Activated naive CD4-positive, alpha-beta T cell treated with Interleukin-2 at 50 U/mL for 16 hours (primary cell): ENCODE measurements at places on chromosomes 11 and 22.

DNA sequence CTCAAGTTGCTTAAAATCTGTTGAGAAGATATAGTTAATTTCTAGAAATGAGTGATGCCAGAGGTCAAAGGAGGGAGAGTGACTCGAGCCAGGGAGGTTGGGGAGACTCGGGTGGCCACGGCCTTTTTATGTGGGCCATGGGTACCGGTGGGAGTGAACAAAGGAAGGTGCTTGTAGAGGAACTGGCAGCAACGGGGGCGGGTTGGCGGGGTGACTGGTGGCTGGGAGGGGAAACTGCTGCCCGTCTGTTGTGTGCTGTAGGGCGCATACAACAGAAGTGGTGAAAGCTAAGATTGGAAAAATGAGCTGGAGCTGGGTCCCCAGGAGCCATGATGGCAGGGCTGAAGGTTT, 5.4 kb downstream of the DAGLA start:
- peak; percentile 23 for DNase-seq

DNA sequence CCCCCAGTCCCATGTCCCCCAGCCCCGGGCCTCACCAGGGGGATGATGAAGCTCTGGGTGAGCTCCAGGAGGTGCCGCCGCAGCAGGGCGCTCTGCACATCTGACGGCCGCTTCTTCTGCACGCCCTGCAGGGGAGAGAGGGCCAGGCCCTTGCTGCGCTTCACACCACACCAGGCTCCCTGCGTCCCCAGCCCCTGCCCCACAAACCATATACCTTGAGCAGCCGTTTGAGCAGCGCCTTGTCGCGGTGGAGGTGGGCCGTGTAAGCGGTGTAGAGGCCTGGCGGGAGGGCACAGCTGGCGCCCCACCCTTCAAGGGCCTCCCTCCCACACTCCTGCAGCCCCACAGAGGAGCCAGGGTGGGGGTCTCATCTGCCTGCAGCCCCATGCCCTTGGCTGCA, 6.2 kb upstream of the PLXNB2 start:
- no peak for DNase-seq

DNA sequence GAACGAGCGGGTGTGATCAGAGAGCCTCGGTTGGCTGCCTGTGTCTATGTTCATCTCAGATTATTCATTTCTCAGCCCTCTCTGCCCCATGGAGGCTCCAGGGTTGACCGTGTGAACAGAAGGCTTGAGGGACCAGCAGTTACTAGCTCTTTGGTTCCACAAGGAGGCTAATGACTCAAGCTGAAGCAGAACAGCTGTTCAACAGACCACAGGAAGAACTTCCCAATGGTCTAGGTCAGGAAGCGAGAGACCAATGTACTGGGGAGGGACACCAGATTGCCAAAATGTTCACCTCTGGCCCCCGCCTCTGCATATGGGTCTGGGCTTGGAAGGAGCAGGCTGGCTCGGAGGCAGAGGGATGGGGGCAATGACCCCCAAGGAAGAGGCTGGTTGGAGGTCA, 14.7 kb upstream of the PDE2A start:
- DNase-seq = no peak

DNA sequence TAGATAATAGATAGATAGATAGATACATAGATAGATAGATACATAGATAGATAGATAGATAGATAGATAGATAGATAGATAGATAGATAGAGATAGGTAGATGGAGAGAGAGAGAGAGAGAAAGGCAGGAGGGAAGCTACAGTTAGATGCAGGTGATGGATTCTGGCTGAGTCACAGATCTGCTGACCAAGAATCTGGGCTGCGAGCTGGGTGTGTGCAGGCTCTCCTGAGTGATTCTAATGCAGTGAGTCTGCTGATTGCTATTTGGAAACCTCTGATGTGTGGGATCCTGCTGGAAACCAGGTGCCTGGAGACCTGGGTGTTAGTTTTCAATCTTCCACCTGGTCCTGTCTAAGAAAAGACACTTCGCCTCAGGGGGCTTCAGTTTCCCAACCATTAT, 1441.8 kb downstream of the TBC1D22A start:
- no peak for DNase-seq

GRCh38 chr22:16783930-16784354, 41.3 kb downstream of the XKR3 start:
- DNase-seq = no peak

- DNase-seq = no peak
Measured at GRCh38 chr11:128029219-128029722, 558.1 kb downstream of the ETS1 start.

DNA sequence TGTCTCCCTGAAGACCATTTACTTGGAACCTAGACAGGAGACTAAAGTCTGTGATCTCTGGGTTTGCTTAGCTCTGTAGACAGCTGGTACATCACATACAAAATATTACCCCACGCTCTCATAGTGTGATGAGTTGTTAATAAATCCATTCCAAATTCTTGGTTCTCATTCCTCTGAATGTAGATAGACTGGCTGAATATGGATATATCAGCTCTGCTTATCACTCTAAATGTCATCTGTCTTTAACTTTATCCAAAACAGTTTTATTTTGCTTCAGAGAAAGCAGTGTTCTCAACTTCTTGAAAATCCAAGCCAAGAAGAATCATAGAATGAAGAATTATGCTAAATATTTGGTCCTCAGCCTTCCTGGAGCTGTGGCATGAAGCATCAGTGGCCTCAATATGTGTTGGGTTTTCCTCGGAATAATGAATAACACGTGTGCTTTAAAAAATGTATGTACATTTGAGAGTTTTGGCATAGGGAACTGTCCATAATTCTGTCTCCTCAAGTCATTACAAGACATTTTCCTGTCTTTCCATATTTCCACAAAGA, 10.5 kb upstream of the LDLRAD3 start:
- DNase-seq = no peak

GRCh38 chr11:107780775-107781174, 68.9 kb upstream of the SLN start:
- no peak for DNase-seq

- no peak for DNase-seq
Measured at GRCh38 chr11:7572001-7572712, 58.4 kb downstream of the PPFIBP2 start.

GRCh38 chr11:82676483-82677094, 57.1 kb downstream of the FAM181B start:
- DNase-seq = no peak

- DNase-seq = no peak
Measured at GRCh38 chr22:46256358-46256958, 6.4 kb upstream of the CDPF1 start.

GRCh38 chr22:40028098-40028425, 33.3 kb downstream of the FAM83F start:
- DNase-seq = no peak

DNA sequence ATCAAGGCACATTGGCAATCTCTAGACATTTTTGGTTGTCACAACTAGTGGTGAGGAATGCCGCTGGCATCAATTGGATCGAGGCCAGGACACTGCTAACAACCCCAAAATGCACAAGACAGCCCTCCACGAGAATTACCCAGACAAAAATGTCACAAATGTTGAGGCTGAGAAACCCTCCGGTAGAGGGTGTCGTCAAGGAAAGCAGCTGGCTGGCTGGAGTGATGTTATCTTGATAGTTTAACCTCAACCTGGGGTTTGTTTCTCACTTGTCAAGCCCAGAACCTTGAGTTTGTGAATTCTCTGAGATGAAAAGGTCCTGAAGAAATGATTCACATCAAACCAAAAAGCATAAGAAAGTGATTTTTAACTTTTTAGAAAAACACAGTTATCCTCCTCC, 21.1 kb upstream of the TMPRSS13 start:
- peak; percentile 55 for DNase-seq

- peak; percentile 41 for DNase-seq
Measured at GRCh38 chr22:19874307-19875060, 19.8 kb upstream of the GNB1L start.

DNA sequence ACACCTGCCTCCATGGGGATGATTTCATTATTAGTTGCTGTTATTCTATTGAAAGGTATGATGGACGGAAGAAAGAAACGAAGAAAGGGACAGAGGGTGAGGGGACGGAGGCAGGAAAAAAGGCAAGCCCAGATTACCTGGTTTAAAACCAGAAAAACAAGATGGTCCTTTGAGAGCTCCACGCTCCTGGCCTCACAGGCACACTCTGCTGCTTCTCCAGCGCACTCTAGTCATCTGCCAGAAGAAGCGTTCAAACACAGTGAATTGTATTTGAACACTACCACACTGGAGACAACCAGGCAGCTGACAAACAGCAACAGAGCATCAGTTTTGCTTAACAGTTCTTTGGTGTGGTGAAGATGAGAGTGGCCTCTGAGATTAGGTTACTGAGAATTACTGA, 216.9 kb downstream of the CADM1 start:
- DNase-seq = no peak

- no peak for DNase-seq
Measured at GRCh38 chr22:17370766-17371432, 1.6 kb downstream of the CECR2 start.

GRCh38 chr11:17351510-17352176, at the start of gene NCR3LG1:
TSS of gene NCR3LG1 (plus strand) at chr11:17351800. CDS start at chr11:17351970, 170 bp downstream.
- DNase-seq = peak; percentile 67

GRCh38 chr11:72751116-72752087, 806 bp downstream of the ARAP1 start:
- DNase-seq = no peak

- no peak for DNase-seq
Measured at GRCh38 chr11:36129955-36130354, 159.3 kb downstream of the COMMD9 start.

DNA sequence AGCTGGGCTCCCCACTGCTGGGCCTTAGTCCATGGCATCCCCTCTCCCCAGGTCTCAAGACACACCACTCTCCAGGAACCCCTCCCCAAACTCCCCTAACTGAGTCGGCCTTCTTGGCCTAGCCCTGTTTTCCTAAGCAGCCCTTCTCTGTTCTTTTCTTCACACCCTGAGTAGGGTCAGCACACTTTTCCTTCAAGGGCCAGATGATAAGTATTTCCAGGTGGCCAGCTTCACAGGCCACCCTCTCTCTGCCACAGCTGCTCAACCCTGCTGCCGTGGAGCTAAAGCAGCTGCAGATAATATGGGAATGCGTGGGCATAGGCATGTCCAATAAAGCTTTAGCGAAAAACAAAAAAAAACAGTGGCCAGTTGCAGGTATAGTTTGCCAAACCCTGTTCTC, 24.1 kb downstream of the DGCR2 start:
- no peak for DNase-seq

GRCh38 chr11:134040386-134041302, 28.2 kb upstream of the JAM3 start:
- no peak for DNase-seq

DNA sequence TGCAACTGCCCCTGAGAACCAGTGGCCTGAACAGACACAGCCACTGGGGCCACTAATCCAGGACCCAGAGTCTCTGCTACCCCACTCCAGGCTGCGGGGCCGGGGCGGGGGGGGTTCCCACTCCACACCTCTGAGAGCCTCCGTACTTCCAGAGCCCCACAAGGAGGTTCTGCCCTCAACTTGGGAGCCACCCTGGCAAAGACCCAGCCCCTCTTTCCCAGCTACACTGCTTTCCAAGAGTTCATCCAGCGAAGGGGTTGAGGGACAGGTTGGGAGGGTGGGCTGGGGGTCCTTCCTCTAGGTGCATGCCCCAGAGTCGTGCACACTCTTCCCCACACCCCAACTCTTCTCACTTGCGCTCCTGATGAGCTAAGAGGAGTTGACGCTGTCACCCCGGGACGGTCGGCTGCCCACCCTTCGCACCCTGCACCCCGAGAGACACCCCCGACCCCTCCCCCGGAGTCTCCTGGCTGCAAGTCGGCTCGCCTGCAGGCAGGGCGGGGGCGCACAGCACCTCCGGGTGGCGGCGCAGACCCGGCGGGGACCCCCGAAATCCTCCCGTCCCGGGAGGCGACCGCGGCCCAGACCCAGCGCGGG, 531 bp downstream of the RAB3IL1 start:
- DNase-seq = no peak

DNA sequence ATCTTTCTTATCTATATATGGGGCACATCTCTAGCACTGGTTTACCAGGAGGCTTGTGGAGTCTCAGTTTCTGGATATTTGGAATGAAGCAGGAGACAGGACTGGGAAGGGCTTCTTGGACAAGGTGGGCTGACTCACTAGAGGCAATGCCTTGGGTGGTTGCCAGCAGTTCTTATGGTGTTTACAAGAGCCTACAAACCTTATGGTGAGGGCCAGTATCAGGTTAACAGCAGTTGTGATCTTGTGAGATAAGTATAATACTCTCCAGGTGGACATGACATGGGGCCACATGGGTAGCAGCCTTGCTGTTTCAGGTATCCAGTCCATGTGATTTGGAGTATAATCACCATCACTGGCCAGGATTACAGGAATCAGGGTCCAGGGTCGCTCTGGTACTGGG, 10.2 kb downstream of the FUT4 start:
- DNase-seq = no peak

- no peak for DNase-seq
Measured at GRCh38 chr22:50622723-50623327, 5.1 kb downstream of the ARSA start.

DNA sequence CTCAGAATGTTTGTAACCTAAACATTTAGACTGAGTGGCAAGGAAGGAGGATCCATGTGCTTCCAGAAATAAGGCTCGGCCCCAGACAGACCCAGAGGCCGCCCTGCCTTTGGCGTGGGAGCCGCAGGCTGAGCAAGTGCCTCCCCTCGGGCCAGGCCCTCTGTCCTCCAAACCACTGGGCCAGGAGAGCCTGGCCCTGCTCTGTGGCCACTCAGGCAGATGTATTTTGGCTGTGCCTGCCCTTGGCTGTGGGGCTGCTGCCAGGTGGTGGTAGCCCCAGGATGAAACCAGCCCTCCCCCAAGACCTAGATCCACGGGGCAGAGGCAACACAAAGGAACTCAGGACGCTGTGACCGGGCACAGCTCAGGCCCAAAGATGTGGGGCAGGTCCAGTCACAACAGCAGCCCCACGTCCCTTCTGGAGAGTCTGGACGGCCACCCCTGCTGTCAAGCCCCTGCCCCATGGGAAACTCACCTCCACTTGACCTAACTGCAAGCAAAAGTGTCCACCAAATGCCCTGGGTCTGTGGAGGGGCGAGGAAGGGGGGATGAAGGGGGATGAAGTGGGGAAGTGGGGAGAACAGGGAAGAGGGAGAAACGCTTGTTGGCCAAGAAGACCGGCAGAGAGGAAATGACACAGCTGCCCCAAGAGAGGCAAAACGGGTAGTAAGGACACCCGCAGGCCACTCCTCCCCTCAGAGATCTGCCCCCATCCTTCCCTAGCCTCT, 24.0 kb downstream of the PISD start:
- DNase-seq = no peak
